ENCODE measurements at places on chromosomes 13 and 19.
A peak's percentile ranks its signal among the peaks of the same experiment; 100 is the strongest.

DNA sequence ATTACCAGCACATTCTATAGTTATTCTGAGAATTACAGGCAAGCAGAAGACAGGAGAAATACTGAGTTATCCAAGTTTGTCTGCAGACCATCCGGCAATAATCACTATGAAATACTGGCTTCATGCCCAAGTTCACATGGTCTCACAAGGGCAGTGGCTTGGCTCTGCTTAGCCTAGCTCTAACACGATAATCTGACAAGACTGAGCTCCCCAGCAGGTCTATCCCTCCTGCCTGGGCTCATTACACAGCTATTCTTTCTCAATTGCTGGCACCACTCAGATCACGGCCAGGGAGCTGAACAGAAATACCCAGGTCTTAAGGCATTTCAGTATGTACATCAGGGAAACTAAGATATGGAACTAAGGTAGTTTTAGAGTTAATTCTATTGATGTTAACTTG is 361.6 kb upstream of the PCDH20 start:
- no peak for DNase-seq

DNA sequence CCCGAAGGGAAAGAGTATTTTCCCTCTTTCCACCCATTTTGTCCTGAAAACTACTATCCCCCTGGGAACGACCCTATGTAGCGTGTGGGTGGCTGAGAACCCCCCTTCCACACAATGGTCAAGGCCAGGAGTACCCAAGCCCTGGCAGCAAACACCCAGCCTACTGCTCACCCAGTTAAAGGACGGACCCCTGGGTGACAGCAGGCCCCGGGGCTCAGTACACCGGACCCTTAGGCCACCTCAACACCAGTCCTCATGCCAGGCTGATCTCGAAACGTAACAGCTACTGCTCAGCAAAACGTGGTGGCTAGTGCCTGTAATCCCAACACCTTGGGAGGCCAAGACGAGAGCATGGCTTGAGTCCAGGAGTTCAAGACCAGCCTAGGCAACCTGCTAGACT is 1.4 kb downstream of the ANKRD27 start:
- peak; percentile 2 for DNase-seq

- DNase-seq, result no peak
Measured at GRCh38 chr13:40617801-40618356, 48.6 kb downstream of the FOXO1 start.

DNA sequence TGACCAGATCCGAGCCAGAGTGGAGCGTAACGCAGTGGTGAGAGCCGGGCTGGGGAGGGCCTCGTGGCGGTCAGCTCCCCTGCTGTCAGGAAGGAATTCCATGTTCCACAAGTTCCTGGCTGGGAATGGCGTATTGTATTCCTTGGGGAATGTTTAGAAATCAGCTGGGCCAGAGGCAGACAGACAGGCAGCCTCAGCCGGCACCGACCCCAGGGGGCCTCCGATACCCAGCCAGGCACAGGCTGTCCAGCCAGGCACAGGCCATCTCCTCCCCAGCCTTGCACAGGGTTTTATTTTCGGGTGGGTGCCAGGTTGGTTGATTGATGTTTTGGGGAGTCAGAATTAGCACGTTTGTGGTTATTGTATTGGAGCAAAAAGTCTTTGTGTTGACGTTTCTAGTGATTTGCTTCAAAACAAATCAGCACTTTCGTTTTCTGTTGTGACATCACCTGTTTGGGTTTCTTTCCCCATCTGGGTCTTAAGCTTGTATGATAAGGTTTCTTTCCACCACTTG is 126.6 kb upstream of the MCF2L start:
- peak; percentile 72 for DNase-seq

DNA sequence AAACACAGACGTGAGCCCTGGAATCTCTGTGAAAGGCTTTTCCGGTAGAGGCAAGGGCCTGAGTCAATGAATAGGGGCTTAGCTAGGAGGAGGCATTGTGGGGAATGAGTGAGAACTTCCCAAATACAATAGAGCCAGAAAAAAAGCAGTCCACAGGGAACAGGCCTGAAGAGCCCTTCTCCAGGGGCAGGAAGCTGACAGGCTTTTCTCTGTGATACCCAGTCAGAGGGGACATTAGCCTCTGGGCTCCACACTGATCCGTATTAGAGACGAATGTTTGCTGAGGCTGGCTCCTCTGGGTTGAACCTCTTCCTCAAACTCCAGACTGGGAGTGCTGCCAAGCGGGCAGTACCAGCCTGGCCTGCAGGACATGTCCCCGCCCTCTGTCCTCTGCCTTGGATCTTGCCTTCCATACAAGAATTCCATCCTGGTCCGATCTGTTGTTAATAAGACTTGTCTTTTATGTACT is 2.3 kb downstream of the DHRS12 start:
- DNase-seq, result no peak

GRCh38 chr13:61391426-61391825 is 24.2 kb downstream of the PCDH20 start:
- DNase-seq, result no peak

GRCh38 chr19:12777217-12778016 is 2.1 kb upstream of the HOOK2 start:
- DNase-seq, result peak; percentile 82

- DNase-seq, result no peak
Measured at GRCh38 chr13:33884531-33885220, 66.7 kb downstream of the RFC3 start.

DNA sequence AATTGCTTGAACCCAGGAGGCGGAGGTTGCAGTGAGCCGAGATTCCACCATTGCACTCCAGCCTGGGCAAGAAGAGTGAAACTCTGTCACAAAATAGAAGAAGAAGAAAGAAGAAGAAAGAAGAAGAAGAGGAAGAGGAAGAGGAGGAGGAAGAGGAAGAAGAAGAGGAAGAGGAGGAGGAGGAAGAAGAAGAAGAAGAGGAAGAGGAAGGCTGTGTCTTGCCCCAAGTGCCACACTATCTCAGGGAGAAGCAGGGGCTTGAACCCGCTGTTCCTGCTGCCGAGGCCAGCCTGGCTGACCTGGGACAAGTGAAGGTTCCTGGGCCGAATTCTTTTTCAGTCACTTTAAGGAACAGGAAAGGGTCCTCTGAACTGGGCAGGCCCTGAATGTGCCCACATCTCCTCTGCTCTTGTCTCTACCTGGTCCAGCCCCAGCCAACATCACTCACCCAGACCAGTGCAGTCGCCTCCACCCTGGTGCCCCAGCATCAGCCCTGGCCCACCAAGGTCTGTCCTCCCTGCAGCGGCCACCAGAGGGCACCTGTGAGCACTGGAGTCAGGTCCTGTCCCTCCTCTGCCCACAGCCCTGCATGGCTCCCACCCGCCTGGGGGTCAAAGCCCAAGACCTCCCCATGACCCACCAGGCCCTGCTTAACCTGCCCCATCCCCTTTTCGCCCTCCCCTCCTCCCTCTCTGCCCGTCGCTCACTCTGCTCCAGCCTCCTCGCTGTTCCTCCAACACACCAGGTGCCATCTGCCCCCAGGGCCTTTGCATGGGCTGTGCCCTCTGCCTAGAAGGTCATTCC is 20.0 kb downstream of the TICAM1 start:
- peak; percentile 84 for DNase-seq

- DNase-seq, result no peak
Measured at GRCh38 chr13:93736081-93736480, 509.5 kb downstream of the GPC6 start.

GRCh38 chr13:24023073-24023472 is 125.8 kb upstream of the C1QTNF9B start:
- no peak for DNase-seq

DNA sequence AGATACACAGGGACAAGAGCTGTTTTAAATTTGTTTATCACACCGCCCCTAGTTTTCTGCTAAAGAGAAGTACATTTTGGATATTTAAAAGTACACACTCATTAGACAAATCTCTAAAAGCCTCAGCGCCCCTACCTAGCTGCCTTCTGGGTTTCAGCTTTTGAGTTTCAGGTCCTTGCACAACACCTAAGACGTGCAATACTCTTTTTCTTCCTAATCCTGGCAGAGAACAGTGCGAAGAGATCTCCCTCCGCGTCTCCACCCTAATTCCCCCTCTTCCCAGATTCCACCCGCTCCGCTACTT is 421 bp upstream of the KLF5 start:
- no peak for DNase-seq

- DNase-seq, result no peak
Measured at GRCh38 chr13:78712831-78713230, 53.9 kb upstream of the OBI1 start.

GRCh38 chr13:29802621-29803020 is 47.8 kb downstream of the UBL3 start:
- no peak for DNase-seq

DNA sequence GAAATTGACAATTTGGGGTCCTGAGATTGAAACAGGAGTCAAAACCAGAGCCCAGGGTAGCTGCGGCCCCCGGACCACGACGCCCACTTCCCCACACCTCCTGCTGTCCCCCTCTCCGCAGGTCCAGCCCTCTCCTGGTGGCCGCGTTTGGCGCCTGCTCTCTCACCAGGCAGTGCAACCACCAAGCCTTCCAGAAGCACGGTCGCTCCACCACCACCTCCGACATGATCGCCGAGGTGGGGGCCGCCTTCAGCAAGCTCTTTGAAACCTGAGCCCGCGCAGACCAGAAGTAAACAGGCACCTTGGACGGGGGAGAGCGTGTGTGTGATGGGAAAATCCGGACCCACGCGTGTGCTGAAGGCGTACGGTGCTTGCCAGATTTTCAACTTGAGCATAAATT is 22.9 kb downstream of the NAXD start:
- no peak for DNase-seq

DNA sequence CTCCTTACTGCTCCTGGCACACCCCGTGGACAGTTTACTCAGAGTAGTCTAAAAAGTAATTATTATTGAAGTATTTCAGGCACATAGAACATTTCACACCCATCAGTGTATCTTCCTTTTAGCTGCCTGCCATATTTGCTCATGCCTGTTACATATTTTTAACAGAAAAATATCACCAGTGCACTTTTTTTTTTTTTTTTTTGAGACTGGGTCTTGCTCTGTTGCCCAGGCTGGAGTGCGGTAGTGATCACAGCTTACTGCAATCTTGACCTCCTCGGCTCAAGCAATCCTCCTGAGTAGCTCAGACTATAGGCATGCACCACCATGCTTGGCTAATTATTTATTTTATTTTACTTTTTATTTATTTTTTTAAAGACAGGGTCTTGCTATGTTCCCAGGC is 40.7 kb upstream of the GPI start:
- DNase-seq, result no peak

- DNase-seq, result no peak
Measured at GRCh38 chr19:2259336-2259735, 3.1 kb upstream of the JSRP1 start.

GRCh38 chr13:108352599-108352998 is 83.1 kb downstream of the TNFSF13B start:
- no peak for DNase-seq

DNA sequence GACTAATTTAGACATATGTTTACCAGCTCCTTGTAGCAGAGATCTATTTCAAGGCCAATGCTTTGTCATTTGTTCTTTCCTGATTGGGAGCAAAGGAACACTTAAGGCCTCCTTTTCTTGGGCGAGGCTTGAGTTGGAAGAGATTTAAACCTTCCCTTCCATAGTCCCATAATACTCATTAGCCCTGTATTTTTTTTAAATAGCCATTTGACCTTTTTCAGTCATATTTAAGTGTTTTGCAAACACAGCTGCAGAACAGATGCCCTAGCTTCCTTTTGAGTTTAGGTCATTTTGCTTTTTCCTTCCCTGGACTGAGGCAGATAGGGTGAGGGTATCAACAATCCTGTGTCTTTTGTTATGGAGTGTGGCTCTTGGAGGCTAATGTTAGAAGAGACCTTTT is 198.3 kb downstream of the NBEA start:
- DNase-seq, result no peak

- DNase-seq, result no peak
Measured at GRCh38 chr13:38866649-38867048, 124.0 kb downstream of the STOML3 start.

- DNase-seq, result peak; percentile 45
Measured at GRCh38 chr19:7670150-7670783, 1.4 kb downstream of the RETN start.

- DNase-seq, result no peak
Measured at GRCh38 chr19:4889034-4889815, 13.5 kb downstream of the ARRDC5 start.

GRCh38 chr19:42764836-42765235 is 642 bp downstream of the PSG8 start:
- DNase-seq, result no peak

- no peak for DNase-seq
Measured at GRCh38 chr13:101917833-101918661, 465.6 kb downstream of the ITGBL1 start.

DNA sequence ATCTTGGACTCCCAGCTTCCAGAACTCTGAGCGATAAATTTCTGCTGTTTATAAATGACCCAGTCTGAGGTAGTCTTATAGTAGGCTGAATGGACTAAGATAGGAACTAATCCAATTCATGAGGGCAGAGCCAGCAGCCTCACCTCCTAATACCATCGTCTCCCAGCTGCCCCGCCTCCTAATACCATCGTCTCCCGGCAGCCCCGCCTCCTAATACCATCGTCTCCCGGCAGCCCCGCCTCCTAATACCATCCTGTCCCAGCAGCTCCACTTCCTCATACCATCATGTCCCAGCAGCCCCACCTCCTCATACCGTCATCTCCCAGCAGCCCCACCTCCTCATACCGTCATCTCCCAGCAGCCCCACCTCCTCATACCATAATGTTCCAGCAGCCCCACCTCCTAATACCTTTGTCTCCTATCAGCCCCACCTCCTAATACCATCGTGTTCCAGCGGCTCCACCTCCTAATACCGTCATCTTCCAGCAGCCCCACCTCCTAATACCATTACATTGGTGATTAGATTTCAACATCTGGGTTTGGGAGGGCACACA is 2.4 kb upstream of the ARGLU1 start:
- DNase-seq, result no peak

DNA sequence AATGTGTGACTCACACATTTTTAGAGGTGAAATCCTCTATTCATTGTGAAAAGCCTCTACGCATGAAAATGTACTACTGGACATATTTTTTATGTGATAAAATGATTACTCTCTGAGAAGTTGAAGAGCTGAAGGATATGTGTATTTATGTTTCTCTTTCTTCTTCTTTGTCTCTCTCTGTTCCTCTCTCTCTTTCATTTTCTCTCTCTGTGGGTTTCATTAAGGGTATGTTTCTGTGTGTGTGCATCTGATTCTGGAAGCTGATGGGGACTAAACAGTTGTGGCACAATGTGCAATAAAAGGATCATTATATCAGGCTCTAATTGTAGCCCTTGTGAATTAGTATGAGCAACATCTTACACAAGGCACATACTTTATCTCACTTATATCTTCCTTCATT is 867.7 kb downstream of the PCDH9 start:
- no peak for DNase-seq

- DNase-seq, result peak; percentile 74
Measured at GRCh38 chr19:43765109-43765876, 10.5 kb upstream of the SMG9 start.

DNA sequence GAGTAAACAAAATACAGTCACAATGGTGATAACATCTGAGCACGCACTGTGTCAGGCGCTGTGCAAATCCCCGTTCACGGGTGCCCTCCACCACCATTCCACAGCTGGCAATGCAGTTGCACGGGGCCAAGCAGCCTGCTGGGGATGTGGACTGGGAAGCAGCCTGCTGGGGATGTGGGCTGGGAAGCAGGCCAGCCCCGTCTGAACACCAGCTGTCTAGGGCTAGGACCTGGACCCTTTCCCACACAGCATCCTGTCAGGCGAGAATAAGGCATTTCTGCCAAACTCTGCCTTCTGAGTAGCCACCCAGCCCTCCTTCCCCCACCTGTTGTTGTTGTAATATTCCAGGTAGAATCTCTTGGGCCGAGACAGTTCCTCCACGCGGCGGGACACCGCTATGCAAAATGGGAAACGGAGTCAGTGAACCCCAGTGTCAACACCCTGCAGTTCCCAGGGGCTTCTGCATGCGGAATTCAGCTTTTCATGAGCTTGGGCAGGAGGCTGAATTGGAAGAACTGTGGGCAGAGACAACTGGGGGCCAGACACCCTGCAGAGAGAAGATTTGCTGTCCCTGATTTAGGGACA is 27.8 kb upstream of the MIER2 start:
- no peak for DNase-seq
